ENCODE measurements at places on chromosomes 1 and 21.

GRCh38 chr1:91631718-91632330 is 131.2 kb downstream of the CDC7 start:
- DNase-seq, result no peak

- no peak for DNase-seq
Measured at GRCh38 chr1:213414346-213414745, 363.3 kb downstream of the RPS6KC1 start.

- DNase-seq, result peak; percentile 75
Measured at GRCh38 chr1:92485381-92486250, 1.1 kb downstream of the GFI1 start.

- no peak for DNase-seq
Measured at GRCh38 chr21:35345954-35346353, 296.9 kb upstream of the RUNX1 start.

GRCh38 chr1:17420391-17420918 is 19.0 kb downstream of the RCC2 start:
- no peak for DNase-seq

GRCh38 chr1:114690148-114690547 is 5.2 kb downstream of the AMPD1 start:
- no peak for DNase-seq

DNA sequence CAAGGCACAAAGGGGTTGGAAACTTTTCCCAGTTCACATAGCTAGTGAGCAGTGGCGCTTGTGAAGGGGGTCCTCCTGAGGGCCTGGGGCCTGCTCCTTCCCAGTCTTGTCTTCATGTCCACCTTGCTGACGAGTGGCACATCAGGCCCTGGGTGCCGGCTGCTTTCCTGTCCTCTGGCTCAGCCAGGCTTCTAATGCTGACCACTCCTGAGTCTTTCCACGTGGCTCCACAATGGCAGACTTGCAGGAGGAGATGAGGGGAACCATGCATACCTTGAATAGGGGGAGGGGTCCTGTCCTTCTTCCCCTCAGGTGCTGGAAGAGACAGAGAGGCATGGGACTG is 38.7 kb downstream of the MAPKAPK2 start:
- DNase-seq, result no peak

DNA sequence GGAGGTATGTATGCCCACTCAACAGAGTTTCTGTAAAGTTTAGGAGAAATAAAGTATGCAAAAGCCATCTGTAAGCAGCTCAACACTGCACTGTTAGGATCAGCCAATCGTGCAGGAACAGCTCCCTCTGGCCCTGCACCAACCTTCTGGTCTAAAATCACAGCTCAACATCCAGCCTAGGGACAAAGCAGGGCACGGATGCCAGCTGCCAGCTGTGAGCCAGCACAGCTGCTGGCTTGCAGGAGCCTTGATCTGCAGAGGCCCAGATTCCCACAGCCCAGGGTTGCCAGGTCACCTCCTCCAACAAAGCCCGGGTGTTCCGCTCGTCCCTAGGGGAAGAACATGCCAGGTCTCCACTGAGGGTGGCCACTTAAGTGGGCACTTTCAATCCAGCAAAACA is 8.6 kb downstream of the ACOT7 start:
- DNase-seq, result no peak

DNA sequence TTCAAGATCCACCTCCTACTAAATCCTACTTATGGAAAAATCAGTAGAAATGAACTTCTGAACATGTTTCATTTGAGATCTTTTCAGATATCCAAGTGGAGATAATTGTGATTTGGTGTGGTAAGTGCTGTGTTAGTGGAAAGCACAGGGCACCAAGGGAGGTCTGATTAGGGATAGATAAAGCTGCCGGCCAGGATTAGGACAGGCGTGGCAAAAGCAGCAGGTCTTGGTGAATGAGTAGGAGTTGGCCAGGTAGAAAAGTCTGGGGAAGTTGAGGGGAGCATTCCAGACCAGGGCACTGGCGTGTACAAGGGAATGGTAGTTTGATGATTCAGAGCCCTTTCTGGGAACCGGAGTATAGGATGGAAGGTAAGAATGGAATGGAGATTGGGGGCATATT is 47.8 kb downstream of the AZIN2 start:
- no peak for DNase-seq

GRCh38 chr1:29682171-29682918 is 446.0 kb downstream of the PTPRU start:
- DNase-seq, result no peak

- no peak for DNase-seq
Measured at GRCh38 chr1:68112835-68113243, 62.4 kb upstream of the DIRAS3 start.

- no peak for DNase-seq
Measured at GRCh38 chr1:67921725-67922489, 88.6 kb upstream of the GNG12 start.

DNA sequence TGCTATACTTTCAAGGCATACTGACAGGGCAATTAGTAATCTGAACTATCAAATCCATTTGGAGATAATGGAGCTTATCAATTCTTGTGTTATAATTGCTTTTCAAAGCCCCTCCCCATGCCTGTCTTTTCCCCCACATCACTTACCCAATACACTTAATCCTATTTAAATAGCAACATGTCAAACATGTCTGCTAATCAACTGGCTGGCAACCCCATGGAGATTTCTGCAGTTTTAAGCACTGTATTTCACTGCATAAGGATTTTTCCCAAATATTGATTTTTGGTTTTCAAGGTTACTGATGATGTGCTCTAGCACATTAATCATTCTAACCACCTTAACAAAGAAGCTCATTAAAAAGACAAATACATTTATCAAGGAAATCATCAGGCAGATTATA is 800.3 kb downstream of the PLA2G4A start:
- DNase-seq, result no peak

DNA sequence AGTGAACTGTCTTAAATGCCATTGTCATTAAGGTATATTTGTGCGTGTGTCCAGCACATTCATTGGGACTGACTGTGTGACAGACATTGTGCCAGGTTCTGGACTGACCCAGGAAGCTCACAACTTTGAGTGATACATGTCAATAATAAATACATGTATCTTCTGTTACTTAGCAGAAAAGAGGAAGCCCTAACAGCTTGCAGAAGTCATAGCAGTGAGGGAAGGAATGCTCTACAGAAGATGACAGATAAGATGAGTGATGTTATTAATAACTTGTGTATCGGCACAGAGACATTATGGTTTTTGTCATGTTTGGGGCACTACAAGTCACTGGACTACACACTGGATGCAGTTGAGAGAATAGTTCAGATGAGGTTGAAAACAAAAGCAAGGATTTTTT is 1.2 kb upstream of the SRSF11 start:
- no peak for DNase-seq

DNA sequence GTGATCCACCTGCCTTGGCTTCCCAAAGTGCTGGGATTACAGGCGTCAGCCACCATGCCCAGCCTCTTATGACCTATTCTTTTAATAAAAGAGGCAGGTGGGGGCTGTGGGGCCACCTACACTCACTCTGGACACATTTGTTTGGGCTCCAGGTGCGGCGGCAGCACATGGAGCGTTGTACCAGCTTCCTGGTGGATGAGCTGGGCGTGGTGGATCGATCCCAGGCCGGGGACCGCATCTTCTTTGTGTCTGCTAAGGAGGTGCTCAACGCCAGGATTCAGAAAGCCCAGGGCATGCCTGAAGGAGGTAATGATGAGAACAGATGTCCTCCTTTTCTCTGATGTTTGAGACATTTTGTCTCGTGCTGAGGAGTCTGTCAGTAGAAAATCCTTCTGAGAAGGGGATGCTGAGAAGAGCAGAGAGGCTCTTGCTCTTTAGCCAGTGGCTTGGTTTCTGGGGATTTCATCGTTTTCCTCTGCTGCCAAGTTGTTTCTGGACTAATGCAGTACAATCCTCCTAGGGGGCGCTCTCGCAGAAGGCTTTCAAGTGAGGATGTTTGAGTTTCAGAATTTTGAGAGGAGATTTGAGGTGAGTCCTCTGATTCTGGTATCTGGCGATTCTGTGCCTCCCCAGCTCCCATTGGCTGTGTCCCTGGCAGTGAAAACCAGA is 17.9 kb upstream of the MIIP start:
- peak; percentile 15 for DNase-seq

- DNase-seq, result no peak
Measured at GRCh38 chr1:216826214-216826613, 103.0 kb upstream of the ESRRG start.

- DNase-seq, result peak; percentile 18
Measured at GRCh38 chr1:24745711-24746413, 615 bp downstream of the CLIC4 start.

- no peak for DNase-seq
Measured at GRCh38 chr21:45379171-45379900, 25.6 kb upstream of the COL18A1 start.

DNA sequence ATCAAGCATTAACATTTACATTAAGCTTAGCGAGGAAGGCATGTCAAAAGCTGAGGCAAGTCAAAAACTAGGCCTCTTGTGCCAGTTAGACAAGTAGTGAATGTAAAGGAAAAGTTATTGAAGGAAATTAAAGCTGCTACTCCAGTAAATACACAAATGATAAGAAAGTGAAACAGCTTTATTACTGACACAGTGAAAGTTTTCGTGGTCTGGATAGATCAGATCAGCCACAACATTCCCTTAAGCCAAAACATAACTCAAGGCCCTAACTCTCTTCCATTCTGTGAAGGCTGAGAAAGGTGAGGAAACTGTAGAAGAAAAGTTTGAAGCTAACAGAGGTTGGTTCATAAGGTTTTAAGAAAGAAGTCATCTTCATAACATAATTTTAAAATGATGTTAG is 131.9 kb downstream of the VAV3 start:
- DNase-seq, result no peak

- DNase-seq, result no peak
Measured at GRCh38 chr1:71154429-71154828, 73.6 kb upstream of the ZRANB2 start.

DNA sequence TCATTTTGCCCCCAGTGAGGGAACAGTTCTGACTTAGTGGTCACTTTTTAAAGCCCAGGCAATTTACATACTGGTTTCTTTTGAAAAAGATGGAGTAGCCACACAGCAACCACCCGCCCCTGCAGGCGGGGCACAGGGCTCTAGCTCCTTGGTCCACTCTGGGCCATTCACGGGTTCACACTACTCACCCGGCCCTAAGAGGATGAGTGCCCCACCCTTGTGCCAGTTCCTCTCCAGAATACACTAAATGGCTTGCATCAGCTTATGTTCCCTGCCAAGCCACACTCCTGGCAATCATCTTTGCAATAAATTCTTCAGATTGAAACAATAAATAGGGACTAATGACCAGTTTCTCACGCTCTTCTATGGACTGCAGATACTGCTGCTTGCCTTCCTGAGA is 15.7 kb upstream of the ATP13A2 start:
- no peak for DNase-seq

DNA sequence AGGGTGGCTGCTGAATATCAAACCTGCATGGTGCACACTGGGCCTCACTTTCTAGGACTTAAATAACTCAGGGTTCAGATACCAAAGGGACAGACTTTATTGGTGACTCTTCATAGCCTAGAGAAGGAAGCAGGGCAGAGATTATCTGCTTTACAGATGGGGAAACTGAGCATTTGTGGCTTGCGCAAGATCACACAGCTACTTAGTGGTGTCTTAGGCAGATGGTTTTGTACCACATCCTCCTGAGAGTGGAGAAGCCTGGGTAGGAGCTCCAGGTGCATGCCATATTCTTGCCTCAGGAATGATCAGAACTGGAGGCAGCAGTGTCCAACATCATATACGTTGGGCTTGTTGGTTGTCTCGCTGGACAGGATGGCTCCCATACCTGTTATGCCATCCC is 6.8 kb upstream of the DPH2 start:
- no peak for DNase-seq

GRCh38 chr1:27968692-27969091 is 8.9 kb downstream of the XKR8 start:
- no peak for DNase-seq

DNA sequence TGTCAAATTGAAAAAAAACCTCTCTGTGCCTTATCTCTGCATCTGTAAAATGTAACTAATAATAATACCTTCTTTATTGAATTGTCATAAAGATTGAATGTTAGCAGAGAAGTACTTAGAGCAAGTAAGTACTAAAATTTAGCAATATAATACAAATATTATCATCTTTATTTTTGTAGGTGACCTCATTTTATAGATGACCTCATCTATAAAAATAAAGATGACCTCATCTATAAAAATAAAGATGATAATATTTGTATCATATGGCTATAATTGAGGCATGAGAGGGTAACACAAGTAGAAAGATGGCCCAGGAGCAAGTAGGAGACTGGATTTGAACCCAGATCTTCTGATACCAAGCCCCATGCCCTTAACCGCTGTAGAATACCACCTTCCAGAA is 193.2 kb upstream of the FOXD3 start:
- no peak for DNase-seq

GRCh38 chr21:26739189-26739588 is 106.0 kb downstream of the ADAMTS1 start:
- no peak for DNase-seq

All from CD4-positive, alpha-beta T cell treated with Interferon gamma for 1 hour (primary cell).